Hippocampal formation (tissue), 2 donors: ENCODE measurements at places on chromosomes 1 and 21.

DNA sequence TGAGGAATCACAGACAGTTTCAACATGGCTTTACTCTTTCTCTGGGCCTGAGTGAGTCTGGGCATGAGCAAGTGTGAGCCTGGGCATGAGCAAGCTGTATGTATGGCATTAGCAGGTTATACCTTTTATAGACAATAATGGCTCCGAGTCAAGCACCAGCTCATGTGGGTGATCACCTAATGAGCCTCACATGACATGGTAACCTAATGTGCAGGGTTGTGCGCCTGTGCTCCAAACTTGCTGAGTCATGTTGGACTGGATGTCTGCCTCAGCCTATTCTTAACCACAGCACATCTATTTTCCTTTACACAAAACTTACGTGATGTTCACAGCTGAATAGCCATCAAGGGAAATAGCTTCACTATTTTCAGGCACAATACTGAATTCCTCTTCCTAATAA is 236.2 kb upstream of the NRIP1 start:
- DNase-seq = no peak

GRCh38 chr1:248890549-248891498 is 15.2 kb upstream of the PGBD2 start:
- no peak for DNase-seq

DNA sequence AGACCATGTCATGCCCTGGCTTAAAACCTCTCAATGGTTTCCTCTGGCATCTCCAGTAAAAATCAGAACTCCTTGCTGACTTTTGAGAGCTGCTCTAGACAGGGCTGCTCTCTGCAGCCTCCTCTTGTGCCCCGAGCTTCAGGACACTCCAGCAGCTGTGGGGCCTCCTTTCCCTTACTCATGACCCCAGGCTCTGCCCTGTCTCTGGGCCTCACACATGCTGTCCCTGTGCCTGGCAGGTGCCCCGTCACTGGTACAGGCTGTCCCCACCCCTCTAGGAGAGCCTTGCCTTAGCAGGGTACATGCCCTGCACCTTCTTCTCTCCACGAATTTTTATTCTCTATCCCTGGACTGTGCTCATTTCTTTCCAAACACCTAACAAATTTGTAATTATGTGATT is 43.2 kb downstream of the HIVEP3 start:
- DNase-seq = no peak

- DNase-seq = no peak
Measured at GRCh38 chr1:176773038-176773437, 310.1 kb downstream of the PAPPA2 start.

DNA sequence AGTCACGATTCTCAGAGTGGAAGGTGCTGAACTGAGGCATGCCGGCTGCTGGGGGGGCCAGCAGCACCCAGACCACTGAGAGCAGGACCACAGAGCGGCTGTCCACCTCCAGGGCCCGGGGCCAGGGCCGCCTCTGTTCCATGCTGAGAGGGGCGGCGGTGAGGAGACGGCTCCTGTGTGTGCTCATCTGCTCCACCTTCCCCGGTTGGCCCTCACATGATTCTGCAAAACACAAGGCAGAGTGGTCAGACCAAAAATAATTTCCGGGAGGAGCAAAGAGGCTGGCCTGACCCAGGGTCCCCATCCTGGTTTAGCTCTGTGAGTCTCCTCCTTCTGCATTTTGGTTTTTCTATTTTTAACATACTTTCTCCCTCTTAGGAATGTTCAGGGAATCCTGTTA is 26.4 kb downstream of the PLXNA2 start:
- DNase-seq = no peak

GRCh38 chr1:227215863-227216510 is 102.3 kb downstream of the CDC42BPA start:
- DNase-seq = no peak

GRCh38 chr1:154353460-154353904 is 28.2 kb downstream of the ATP8B2 start:
- DNase-seq = no peak

GRCh38 chr21:32426066-32426465 is 13.6 kb downstream of the EVA1C start:
- no peak for DNase-seq

DNA sequence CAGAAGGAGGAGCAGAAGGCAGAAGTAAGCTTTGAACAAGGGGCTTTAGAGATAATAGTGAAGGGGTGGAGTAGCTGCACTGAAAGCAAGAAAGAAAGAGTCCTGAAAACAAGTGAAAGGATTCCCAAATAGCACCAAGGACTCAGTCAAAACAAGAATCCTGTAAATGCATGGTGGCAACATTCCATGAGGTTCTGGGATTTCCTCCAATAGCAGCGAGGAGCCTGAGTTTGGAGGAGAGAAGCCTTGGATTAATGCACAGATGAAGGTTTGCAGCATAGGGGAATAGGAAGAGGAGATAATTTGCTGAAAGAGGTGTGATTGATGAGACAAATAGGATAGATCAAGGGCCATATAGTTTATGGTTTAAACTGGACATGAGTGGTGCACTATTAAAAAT is 10.9 kb downstream of the KRTAP22-2 start:
- no peak for DNase-seq

DNA sequence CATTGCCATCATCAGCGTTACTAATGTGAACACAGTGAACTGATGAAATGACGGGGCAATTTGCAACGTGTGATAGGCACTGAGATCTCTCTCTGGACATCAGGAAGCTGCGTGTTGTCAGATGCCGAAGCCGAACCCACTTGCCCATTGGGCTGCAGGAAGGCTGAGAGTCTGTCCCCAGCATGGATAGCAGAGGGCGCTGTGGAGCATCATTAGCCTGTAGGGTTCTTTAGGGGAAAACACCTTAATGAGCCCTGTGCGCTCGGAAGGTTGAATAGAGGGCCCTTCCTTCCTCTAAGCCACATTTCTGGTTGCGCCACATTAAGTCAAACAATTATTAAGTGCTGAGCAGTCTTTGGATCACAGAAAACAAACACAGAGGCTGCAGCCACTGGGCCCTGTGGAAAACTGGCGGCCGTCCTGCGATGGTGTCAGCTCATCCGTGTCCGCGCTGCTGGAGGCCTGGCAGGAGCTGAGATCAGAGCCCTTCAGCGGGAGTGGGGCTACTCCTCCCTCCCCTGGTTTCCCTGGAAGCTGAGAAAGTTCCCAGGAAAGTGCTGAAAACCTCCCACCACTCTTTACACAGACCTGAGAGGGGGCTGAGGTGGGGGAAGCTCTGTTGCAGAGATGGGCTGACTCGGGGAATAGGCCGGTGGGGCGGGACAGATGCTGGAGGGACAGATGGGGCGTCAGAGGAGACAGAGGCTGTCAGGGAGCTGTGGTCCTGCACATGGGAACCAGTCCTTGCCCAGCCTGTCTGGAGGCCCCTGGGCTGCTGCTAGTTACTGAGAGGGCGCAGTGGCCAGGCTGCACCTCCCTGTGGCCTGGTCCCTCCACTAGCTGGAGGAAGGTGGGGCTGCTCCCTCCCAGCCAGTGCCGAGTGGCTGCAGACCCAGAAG is 12.7 kb downstream of the TFF2 start:
- DNase-seq = peak; percentile 37

- DNase-seq = no peak
Measured at GRCh38 chr1:206744683-206745082, 25.9 kb upstream of the IL19 start.

DNA sequence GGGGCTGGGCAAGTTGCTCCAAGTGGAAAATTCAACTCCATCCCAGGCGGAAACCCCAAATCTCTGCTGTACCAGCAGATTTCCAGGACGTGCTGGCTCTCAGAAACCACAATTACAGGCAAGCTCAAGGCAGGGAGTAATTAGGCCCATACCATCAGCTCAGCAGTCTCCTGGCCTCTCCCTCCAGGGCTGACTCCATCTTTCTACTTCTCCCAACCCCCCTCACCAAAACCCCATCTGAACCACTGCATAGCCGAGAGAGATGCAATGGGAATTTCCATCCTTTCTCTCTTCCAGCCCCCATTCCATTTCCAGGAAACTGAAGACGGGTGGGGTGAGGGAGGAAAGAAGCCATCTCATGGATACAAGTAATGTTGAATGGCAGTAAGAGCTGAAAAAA is 41.2 kb downstream of the ARHGEF11 start:
- no peak for DNase-seq

DNA sequence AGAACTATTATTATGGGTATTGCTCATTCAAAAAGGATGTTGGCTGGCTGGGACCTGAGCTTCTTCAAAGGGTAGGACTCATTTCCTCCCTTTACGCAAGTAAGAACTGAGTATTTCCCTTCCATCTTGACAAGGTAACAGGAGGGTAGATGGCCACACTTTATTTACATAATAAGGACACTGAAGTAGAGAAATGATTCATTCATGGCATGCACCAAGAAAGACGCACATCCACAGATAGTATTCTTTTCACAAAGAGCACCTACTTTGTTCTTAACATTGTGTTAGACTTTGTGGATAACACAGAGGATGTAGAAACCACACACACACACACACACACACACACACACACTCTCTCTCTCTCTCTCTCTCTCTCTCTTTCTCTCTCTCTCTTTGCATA is 82.9 kb downstream of the FAM78B start:
- DNase-seq = no peak

DNA sequence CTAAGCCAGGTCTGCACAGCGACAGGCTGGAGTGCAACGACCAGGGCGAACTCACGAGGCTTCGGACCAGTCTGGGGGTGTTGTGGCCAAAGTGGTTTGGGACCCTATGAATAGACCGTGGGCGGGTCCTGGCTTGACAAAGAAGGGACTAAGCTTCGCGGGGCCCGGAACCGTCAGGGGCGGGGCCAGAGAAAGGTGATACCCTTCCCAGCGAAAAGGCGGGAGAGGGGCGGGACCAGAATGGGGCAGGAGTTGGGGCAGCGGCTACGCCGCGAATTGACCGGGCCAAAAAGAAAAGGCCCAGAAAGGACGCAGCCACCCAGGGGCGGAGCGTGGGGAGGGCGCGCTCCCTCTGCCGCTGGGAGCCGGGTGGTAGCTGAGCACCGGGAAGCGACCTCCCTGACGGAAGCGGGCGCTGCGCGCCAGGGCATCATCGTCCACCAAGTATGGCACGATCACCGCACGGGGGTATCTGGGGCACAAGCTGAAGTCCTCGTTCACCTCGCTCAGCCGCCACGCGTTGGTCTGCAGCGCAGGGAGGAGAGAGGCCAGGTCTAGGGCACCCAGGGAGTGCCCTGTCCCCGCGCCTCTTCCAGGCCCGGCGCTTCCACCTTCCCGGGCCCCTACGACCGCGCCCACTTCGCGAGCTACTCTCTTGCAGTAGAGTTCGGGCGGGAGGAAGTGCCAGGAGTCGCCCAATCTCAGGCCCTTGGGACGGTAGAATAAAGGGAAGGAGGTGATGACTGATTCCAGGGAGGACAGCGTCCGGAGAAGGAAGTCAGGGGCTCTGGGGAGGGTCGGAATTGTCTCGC is 6.7 kb upstream of the FAM167B start:
- DNase-seq = peak; percentile 4

DNA sequence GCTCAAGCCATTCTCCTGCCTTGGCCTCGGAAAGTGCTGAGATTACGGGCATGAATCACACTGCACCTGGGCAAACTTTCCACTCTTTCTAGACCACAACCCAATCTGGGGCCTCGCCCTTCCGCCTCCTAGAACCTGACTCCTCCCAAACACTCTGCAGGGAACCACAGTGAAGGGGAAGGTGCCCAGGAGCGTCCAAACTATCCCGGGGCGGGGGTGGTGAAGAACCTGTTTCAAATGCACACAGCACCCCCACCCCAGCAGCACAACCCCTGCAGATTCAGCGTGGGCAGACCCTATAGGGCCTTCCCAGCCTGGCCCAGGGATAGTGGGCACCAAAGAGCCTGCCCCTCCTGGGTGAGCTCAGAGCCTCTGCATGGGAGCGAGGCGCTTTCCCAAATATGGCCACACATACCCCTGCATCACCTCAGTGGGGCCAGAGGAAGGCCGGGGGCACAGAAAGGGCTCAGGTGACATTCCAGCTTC is 86.9 kb downstream of the STUM start:
- DNase-seq = no peak

- no peak for DNase-seq
Measured at GRCh38 chr1:192903142-192903541, 94.3 kb downstream of the RGS2 start.

DNA sequence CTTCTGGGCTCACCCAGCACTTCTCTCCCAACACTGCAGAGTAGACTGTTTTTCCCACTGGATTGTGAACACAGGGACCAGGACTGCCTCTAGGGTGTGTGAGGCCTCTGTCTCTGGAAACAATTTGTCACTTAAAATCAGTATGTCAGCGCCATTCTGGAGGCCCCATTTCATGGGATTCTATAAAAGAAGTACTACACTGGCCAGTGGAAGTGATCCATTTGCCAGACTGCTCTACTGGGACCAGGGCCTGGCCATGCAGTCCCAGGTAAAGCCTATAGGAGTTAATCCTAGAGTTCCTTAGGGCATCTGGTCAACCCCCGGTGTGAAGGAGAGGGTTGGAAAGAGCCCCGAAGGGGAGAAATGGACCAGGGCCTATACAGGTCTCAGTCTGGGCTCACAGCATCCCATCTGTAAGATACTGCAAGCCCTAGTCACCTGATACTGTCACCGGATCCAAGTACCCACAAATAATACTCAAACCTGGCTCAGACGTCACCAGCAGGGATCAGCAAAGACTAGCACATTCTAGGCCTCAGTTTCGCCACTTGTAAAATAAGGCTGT is 245.0 kb downstream of the FOXD2 start:
- no peak for DNase-seq

DNA sequence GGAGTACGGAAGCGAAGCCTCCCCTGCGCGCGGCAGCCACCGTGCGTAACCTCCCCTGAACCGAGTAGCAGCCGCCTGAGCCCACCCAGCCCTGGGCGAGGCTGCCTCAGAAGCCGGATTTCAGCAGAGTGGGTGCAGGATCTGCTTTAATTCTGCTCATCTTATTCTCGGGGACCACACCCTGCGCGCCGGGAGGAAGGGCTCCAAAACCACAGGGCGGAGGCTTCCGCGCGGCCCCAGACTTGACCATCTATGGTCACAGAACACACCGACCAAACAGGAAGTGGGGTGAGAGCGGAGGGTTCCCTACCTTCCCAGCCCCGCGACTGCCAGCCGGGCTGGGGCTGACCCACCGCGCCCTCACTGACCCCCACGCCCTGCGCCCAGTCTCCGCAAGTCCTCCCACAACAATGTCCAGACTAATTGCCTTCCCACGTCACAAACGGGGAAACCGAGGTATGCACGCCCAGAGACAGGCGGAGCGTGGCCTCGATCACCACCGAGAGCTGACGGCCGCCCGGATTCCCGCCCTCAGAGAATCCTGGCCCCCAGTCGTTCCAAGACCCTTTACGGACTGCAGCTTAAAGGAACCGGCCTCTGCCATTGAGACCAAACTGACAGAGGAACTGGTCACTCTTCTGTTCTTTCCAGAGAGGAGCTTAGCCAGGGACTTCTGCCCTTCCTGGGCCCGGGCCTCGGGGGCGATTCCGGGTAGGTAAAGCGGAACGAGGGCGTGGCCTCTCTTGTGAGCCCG is 595 bp upstream of the CAP1 start:
- DNase-seq = peak; percentile 62

- DNase-seq = no peak
Measured at GRCh38 chr1:26538480-26539412, 9.2 kb downstream of the RPS6KA1 start.

DNA sequence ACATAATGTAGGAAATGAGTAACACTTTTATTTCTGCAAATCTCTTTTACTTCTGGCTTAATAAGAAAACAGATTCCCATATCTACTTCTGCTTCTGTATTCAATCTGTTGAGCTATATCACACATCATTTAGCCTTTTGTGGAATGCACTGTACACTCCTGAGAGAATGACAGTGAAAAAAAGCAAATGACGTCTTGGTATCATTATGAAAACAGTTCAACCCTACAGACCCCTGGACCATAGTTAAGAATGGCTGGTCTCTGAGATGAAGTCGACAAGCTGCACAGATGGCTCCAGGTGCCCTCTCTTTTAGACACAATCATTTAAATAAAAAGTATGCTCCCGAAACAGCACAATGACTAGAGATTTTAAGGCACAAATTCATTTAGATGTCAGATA is 247.0 kb downstream of the RERE start:
- no peak for DNase-seq
